ENCODE measurements at places on chromosomes 1 and 21. TPM values are rescaled to one million over a fixed set of nuclear protein-coding genes. Genes with fewer than 3 reads are reported as not detected.
A peak's percentile ranks its signal among the peaks of the same experiment; 100 is the strongest.

DNA sequence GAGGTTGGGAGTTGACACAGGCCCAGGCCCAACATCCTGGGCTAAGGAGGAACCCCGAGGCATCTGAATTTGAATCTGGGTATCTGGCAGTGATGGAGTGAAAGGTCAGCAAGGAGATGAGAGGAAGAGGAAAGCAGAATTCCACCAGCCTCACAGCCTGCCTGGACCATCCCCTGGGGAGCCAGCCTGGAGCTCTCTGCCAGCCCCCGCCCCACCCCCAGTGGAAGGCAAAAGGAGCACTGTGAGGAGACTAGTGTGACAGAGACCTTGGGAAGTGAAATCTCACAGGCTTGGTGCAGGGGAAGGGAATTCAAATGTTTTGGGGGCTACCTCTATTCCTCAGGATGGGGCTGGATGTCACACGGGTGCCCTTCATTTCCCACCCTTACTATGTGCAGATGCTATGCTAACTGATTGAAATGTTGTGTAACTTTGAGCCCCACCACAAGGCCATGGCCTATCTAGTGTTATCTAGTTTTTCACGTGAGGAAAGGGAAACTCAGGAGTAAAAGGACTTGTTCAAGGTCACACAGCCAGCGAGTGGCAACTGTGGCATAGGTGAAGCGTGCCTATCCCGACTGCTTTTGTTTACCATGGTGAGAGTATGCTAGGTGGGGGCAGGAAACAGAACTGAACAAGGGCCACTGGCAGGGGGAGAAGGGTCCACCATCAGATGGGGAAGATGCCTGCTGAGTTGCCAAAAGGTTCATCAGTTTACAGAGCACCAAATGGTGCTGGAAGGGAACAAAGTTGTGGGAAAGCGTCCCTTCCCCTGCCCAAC is 29.8 kb downstream of the AHDC1 start:
- peaks cover 16% of the 10 kb centered on the region for H3K4me1 ChIP-seq
- peak overlapping the region; percentile 97 for H3K27ac ChIP-seq
- DNase-seq = peak; percentile 43
- no peak overlapping the region for H3K4me3 ChIP-seq

Gene CFHR4
- total RNA-seq = 0.14 TPM

Gene OR6N1
- total RNA-seq = not detected

Gene PROK1
- not detected for total RNA-seq

Gene TMEM183A
- total RNA-seq = 52.8 TPM

Gene PIK3CD
- total RNA-seq = 5.3 TPM

Data from uterus (tissue), 4 donors.